HT1080 (cell line): ENCODE measurements at places on chromosomes 11 and 22. TPM values are rescaled to one million over a fixed set of nuclear protein-coding genes. Genes with fewer than 3 reads are reported as not detected.

Gene EHF
- total RNA-seq, result 0.27 TPM in 1 of 2 replicates, not detected in the other

Gene TP53I11
- total RNA-seq, result 0.11 and 0.27 TPM in 2 replicates

Gene MFRP
- not detected in 2 replicates for total RNA-seq

Gene F2
- not detected in 2 replicates for total RNA-seq

Gene MCAM
- 365 and 377 TPM in 2 replicates for total RNA-seq

Gene MS4A14
- not detected in 2 replicates for total RNA-seq

Gene C11orf52
- total RNA-seq, result not detected in 2 replicates

Gene PKNOX2
- total RNA-seq, result 0.10 TPM in 1 of 2 replicates, not detected in the other

Gene BBOX1
- not detected in 2 replicates for total RNA-seq

Gene AQP11
- 0.43 and 0.48 TPM in 2 replicates for total RNA-seq

GRCh38 chr11:32172848-32173834 is 82.3 kb downstream of the RCN1 start:
- peak; percentile 56 for DNase-seq

DNA sequence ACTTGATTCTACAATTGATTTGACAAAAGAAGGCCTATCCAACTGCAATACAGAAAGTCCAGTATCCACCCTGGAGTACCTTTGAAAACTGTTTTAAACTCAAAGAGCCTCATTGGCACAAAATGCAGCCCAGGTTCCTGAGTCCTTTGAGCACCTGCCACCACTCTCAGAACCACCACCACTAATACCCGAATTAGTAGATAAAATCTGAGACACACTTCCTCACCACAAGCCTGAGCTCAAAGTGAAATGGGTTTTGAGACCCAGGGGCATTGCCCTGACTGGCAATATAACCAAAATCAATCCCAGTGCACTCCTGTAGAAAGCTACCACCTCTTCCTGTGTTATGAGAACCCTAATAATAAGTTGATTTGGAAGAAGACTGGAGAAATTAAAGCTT is 215.7 kb downstream of the CSNK2A3 start:
- DNase-seq, result no peak

DNA sequence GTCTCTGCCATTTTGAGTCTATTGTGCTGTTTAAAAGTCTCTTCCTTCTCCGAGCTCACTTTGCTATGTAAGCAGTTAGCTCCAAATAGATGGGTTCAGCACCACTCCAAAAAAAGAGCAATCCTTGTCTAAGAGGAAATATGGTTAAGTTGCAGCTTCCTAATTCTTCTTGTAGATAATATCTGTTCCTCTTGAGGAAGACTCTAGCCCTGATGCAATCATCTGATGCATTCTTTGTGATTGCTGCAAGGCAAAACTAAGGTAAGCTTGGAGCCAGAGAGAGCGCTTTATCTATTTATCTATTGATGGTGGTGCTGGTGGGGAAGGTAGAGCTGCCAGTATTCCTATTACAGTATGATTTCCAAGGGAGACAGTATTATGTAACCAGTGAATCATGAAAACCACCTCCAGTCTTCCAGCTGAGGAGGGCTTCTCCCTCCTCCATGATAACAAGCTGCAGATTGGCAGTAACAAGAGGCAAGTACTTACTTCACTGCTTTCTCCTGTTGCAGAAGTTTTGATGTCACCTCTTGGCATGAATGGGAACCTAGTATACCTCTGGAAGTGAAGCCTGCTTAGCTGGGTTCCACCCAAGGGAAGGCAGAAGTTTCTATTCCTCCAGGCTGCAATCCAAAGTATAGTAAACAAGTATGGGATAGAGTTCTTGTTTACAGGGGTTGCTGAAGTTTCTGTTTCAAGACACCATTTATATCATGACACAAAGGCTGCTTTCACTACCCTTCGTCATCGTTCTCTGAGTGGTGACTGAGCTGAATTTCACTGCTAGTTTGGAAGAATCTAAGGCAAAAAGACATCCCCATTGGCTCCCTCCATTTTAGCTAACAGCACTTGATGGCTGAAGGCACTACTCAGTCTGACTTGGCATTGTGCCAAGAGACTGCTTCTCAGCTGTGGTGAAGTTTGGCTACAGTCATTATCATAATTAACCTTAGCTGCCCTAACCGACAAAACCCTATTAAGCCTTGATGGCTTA is 49.7 kb downstream of the FDX1 start:
- DNase-seq, result peak; percentile 13

GRCh38 chr11:61564936-61565696 is 15.8 kb downstream of the SYT7 start:
- DNase-seq, result no peak

GRCh38 chr11:32939866-32940265 is 47.3 kb downstream of the QSER1 start:
- DNase-seq, result no peak

- peak; percentile 58 for DNase-seq
Observed at GRCh38 chr11:21552911-21553310, 640.0 kb upstream of the ANO5 start.

DNA sequence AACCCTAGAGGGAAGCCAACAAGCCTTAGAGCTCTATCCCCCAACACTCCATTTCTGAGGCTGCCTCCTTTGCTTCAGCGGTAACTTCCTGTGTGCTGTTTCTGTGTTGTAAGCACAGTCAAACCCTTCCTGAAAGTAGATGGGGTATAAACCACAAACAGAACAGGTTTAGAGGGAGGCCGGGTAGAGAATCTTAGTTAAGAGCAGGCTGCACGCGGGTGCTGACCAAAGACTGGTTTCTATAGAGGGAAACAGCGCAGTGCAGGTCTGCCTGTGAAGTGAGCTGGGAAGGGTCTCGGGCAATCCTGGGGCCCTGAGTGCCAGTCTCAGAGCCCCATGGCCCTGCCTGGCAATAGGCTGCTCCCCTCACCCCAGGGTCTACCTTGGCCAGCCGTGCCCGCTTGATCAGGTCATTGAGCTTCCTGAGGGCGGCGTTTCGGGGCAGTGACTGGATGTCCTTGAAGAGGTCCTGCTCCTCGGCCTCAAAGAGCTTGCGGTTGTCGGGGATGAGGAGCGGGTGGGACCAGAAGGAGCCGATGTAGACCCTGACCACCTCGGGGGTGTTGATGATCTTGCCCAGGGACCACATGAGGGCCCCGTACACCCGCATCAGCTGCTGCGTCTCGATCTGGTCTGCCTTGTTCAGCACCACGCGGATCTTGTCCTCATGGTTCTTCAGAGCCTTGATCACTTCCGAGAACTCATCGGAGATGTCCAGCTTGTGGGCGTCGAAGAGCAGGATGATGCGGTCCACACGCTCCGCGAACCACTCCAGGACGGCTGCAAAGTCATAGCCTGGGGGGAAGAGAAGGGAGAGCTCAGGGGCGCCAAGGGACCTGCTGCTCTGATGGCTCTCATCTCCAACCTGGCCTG is 15.3 kb upstream of the CDC42BPG start:
- DNase-seq, result no peak

DNA sequence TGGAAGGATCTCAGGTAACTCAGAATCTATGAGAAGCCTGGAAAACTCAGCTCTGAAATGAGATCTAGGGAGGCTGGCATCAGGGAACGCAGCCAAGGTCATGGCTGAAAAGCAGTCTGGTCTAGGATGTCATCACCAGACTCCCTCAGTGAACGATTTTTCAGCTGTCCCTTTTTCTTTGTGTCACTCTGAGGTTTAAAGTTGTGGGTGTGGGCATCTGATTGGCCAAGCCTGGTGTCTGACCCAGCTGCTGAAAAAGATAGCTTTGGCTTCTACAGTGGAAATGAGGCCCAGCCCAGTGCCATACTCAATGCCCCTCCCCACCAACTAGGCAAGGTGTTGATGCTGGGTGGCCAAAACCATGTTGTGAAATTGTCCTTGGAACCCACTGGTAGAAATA is 14.5 kb downstream of the RPS3 start:
- no peak for DNase-seq

- DNase-seq, result no peak
Observed at GRCh38 chr11:76240161-76240540, 33.8 kb upstream of the WNT11 start.

- no peak for DNase-seq
Observed at GRCh38 chr11:134521001-134521400, 109.0 kb upstream of the B3GAT1 start.

GRCh38 chr22:41848468-41848867 is 15.6 kb downstream of the SREBF2 start:
- DNase-seq, result no peak

- DNase-seq, result no peak
Observed at GRCh38 chr11:125093502-125093901, 17.9 kb downstream of the TMEM218 start.

DNA sequence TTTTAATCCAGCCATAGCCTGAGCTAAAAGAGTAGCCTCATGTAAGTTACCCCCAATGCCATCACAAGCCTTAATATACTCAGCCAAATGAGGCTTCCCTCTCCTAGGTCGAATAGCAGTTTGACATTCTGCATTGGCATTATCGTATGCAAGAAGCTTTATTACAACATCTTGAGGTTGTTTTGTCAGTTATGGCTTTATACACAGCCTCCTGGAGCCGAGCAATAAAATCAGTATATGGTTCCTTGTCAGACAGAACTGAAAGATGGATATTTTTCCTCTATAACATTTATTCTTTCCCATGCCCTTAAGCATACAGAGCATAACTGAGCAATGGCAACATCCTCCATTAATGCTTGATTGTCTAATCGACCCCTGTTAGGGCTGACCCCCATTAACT is 5.4 kb upstream of the DNAJB13 start:
- no peak for DNase-seq

- no peak for DNase-seq
Observed at GRCh38 chr11:113449743-113450142, 25.5 kb downstream of the DRD2 start.

DNA sequence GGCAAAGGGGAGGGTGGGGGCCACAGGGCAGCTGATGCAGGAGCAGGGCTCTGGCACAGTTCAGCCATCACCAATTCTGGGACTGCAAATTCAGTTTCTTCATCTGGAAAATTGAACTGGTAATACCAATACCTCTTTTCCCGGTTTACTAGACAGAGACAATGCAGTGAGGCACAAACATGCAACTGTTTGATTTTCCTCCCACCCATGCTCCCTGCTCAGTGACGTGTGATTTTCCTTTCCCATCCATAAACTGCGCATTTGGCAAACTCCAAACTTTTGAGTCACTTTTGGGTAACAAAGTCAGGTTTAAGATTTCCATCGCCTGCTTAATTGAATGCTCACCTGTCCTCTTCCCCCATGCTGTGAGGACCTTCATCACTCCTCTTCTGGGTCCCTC is 23.2 kb downstream of the P2RY2 start:
- DNase-seq, result no peak

GRCh38 chr11:127531167-127531566 is 530.6 kb upstream of the KIRREL3 start:
- DNase-seq, result no peak

DNA sequence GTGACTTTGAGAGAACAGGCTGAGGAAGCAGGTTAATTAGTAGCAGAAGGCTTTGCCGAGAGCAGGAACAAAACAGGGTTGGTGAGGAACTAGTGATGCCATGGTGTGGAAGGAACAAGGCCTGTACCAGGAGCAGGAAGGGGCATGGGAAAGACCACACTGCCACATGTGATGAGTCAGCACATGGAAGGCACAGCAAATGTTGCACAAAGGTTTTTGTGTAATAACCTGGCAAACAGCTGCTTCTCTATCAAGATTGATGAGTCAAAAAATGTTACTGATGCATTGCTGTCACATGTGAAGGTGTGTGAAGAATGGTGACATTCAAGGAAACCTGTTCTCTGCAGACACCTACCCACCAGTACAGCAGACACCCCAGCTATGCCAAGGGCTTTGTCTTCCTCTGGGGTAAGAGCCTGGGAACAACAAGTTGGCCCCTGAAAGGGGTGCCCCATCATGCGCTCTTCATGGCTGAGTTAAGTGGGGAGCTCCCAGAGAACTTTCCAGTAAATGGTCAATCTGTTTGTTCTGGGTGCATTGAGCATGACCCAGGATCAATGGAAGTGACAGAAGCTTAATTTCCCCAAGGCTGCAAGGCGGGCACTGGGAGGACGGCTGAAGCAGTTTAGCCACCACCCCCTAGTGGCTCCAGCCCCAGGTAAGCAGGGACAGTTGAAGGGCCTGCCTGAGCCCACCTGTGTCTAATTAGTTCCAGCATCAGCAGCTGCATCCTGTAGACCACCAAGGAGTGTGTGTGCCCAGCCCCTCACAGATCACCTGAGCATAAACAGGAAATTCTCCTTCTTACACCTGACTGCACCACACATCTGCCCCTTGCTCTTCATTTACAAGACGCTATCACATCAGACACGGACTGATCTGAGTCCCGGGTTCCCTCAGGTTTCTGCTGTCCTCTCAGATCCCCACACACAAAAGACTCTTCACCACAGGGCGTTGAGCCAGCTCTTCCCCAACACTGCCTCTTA is 47.6 kb downstream of the GGTLC2 start:
- peak; percentile 24 for DNase-seq

DNA sequence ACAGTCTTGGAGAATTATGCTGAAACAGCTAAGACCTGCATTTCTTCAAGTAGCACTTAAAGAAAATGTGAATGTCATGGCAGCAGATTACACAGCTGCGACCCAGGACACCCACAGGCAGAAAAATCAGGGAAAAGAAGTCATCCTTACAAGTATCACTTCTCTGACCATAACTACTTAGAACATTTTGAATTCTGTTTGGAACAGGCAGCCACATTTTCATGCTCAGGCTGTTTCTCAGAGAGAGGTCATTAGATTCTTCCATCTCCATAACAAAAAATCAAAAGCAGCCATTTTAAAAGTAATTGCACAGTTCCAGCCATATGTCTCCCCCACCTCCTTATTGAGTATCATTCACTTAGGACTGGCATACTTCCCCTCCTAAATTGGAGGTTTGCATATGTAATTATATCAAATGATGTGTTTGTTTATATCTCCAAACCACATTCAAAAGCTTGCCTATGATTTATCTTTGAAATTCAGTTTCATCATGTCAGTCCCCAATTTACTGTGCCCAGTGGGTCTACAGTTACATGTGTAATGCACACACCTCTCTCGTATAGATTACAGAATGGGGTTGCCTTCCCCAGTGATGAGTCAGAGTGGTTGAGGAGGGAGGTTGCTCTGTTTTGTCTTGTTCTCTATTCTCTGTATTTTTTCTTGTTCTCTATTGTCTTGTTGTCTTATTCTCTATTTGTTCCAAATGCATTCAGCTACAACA is 276.5 kb upstream of the MTNR1B start:
- peak; percentile 18 for DNase-seq

DNA sequence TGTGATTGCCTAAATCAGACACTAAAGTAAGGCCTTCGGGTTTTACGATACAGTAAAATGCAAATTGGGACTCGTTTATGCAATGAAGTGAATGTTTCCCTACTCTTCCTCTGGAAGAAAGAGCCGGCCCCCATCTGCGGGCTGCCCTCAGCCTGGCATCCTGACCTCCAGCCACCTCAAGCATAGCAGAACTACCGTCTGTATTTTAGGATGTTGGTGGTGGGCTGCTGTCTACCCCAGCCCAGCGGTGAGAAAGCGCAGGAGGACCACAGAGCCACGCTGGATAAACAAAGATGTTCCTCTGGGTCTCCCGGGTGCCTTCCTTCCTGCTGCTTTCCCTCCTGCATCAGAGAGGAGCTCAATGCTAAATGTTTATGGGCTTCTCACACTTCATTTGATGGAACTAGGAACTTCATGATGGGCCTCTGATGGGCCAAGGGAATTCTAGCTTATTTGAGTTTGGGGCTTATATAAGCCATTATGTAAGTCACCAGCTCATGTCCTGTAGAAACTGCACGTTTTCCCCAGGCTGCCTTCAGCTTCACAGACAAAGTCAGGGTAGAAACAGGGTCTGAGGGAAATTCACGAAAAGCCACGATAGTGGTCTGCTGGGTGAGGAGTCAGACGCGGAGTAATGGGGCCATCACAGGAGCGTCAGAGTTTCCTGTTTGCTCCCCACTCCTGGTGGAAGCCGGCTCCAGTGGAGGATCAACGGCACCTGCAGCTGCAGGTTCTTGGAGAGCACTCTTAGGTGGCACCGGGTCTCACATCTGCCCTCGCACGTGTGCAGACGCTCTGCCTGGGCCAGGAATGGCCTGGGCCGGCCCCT is 287.4 kb downstream of the BRD1 start:
- DNase-seq, result no peak
